ENCODE measurements at places on chromosomes 1 and 21.
A peak's percentile ranks its signal among the peaks of the same experiment; 100 is the strongest.

GRCh38 chr1:42940851-42941639, 17.6 kb downstream of the SLC2A1 start:
- peak; percentile 85 for DNase-seq

DNA sequence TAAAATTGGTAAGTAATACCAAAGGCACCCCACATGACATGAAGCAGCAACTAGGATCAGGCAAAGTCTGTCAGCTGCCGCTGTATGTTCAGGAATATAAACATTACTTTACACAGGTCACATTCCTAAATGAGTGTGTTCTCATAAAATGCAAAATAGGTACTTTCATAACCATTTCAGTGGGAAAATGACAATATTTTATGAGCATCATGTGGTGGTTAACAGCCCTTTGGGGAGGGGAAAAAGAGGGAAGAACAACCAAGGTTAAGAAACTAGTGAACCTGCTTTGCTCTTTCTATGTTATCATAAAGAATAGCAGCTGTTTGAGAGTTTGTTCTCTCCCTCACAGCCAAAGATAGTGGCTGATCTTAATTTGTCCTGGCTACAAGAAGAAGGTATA, 105.4 kb upstream of the LBR start:
- no peak for DNase-seq

DNA sequence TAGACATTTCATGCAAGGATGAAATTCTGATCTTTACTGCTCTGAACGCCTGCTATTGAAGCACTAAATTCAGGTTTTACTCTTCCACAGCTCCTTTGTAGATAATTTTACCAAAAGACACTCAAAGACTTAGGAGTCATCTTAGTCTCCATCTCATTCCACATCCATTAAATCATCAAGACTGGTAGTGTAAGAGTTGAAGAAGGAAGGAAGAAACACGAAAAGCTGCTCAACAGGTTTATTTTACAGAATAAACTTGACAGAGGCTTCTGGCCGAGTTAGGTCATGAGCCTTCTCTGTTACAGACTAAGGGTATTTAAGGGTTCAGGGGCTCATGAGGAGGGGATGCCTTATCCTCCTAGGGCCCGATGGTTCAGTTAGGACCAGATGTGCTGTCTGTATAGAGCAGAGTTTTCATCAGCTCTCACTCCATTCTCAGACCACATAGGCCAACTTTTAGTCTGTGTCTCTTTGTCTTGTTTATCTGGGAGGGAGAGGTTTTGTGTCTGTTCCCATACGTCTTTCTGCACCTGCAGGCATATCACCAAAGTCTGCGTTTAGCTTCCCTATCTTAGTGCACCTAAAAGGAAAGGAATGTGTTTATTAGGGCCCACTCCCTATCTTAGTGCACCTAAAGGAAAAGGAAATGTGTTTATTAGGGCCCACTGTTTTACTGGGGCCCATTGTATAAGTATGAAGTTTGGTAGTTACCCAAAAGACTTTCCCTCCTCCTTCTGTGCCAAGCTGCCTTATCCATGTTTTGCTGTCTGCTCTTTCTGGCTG, 57.4 kb upstream of the RGS18 start:
- DNase-seq = no peak

- no peak for DNase-seq
These were observed 487.9 kb downstream of the NPHP4 start for GRCh38 chr1:5504364-5504740.

DNA sequence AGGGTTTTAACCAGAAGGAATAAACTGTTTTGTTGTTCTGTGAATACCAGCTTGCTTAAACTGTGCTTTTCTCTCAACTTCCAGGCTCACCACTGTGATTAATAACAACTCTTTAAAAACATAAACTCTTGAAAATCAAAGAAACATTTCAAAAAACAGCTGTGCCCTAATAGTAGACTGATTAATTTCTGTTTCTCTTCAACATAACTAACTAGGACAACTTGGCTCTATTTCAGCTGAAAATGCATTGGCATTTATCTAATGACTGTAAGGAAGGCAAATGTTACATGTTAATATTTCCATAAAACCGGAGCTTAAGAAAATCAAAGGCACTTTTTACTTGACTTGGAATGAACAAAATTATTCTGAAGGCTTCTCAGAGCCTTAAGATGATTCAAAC, 656.1 kb upstream of the NEGR1 start:
- DNase-seq = no peak

Data from AG04450 (cell line).